ENCODE measurements at places on chromosomes 7 and 10.

DNA sequence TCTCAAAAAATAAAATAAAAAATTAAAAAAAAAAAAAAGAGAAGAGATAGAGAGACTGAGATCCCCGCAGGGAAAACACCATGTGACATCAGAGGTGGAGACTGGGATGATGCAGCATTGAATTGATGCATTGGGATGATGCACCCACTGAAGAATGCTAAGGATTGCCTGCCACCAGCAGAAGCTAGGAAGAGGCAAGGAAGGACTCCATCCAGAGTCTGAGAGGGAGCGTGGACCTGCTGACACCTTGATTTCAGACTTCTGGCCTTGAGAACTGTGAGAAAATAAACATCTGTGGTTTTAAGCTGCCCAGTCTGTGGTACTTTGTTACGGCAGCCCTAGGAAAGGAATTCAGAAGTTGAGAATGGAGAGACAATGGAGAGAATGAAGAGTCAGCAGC is 89.8 kb upstream of the PRPS1L1 start:
- no peak for DNase-seq

GRCh38 chr7:148481971-148482626 is 108.5 kb upstream of the C7orf33 start:
- no peak for DNase-seq

DNA sequence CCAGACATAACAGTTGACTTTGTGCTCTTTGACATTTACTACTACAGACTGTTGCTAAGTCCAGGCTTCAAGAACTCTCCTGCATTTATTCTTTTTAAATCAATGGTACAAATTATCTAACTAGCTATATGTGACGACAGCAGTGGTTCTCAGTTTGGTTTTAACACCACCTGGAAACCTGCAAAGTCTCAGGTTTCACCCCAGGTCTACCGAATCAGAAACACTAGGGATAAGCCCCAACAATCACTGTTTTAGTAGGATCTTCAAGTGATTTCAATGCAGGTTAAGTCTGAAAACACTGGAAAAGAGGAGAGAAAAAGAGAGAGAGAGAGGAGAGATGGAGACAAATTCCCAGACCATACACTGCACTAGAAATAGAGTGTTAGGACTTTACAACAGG is 519.0 kb downstream of the PCDH15 start:
- DNase-seq = no peak

- no peak for DNase-seq
Observed at GRCh38 chr7:125568799-125569198, 639.2 kb upstream of the POT1 start.

GRCh38 chr7:78558566-78558965 is 760.0 kb downstream of the PHTF2 start:
- peak; percentile 28 for DNase-seq

DNA sequence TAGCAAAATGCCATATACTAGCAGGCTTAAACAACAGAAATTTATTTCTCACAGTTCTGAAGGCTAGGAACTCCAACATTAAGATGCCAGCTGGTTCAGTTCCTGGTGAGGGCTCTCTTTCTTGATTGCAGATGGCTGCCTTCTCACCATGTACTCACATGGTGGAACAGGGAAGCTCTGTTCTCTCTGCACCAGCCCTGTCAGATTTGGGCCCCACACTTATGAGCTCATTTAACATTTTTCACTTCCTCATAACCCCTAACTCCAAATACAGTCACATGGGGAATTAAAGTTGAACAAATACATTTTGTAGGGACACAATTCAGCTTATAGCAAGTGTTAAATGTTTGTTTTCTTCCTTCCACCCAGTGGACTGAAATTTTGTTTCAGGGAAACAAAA is 218.6 kb upstream of the TAC1 start:
- DNase-seq = no peak

DNA sequence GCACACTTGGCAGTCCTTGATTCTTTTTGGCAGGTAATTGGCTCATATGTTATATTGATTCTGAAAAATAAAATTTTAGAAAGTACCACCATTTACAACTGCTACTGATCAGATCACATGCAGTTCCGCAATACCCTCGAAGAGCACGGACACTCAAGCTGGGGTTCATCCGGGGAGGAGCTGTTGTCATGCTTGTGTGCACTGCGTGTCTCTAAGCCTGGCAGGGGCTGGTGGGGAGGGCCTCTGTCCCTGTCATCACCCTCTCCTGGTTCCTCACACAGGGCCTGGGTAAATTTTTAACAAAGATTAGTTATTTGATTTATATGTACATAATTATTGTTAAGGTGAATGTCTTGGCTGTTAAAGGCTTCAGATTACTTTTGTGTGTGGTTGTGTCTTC is 45.2 kb downstream of the TRRAP start:
- no peak for DNase-seq

DNA sequence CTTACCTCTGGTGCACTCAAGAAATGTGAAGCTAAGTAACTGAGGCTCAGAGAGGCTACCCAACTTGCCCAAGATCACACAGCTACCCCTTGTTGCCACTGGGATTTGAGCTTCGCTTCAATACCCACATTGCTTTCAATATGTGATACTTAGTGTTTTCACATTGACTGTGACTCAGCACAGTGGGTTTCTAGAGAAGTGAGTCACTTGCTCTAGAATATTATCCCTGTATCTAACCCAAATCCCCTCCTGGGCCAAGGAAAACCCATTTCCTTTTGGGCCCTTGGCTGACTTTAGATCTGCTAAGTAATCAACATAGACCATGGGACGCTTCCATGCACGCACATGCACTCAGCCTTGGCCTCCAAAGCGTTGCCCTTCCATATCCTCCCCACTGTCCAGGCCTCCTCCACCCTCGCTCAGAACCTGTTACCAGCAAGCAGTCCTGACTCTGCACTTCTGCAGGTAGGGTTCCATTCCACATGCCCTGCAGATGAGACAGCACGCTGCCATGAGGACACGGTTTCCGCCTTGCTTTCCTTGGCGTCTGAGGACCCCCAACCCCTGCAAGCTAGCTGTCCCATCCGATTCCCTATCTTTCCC is 87.7 kb upstream of the CHST15 start:
- DNase-seq = no peak

- DNase-seq = no peak
Observed at GRCh38 chr10:59102394-59102793, 74.0 kb upstream of the PHYHIPL start.

DNA sequence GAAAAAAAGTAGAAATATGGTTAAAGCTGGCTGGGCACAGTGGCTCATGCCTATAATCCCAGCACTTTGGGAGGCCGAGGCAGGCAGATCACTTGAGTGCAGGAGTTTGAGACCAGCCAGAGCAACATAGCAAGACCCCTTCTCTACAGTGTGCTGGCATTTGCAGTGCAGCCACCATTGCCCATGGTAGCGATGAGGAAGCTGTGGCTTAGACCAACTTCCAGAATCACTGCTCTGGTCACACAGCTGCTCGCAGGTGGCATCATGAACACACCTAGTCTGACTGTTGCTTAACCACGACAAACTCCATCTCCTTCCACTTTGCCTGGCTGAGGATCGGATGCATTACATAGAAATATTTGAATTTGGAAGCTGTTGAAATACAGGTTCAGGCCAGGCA is 137.1 kb downstream of the CUX1 start:
- no peak for DNase-seq

DNA sequence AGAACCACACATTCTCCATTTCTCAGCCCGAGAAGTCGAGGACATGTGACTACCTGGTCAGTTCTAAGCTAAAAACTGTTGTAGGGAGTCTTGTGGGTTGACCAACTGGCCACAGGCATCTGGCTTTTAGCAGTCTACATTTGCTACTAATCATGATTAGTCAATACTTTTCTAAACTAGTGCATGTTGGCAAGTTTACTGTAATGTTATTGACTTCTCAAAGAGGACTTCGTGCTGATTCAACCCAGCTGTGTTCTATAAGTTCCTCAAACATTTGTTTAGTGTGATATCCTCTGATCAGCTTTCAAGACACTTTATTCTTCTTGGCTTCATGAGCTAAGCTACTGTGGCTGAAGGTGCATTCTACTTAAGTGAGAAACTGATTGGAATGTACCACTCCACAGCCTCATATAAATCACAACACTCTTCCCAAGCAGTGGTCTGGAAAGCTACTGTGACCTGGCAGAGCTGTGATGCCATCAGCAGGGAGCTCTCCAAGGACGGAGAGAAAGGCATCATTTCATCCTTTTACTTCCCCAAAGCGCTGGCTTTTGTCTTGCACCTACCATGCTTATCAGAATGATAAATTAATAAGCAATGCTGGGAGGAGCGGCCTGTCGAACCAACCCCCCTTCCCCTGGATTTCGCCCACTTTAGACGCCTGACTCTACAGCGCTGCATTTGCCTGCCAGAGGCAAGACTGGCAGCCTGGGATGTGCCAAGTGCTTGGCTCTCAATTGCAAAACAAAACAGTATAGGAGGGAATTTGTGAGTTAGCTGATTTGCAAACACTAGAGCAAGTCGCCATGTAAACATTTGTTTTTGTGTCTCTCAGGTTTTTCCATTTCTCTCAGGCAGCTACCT is 206.7 kb upstream of the PLXNA4 start:
- DNase-seq = no peak

GRCh38 chr7:117888627-117889026 is 15.4 kb upstream of the CTTNBP2 start:
- no peak for DNase-seq

GRCh38 chr7:134359787-134360432 is 43.2 kb upstream of the SLC35B4 start:
- no peak for DNase-seq

DNA sequence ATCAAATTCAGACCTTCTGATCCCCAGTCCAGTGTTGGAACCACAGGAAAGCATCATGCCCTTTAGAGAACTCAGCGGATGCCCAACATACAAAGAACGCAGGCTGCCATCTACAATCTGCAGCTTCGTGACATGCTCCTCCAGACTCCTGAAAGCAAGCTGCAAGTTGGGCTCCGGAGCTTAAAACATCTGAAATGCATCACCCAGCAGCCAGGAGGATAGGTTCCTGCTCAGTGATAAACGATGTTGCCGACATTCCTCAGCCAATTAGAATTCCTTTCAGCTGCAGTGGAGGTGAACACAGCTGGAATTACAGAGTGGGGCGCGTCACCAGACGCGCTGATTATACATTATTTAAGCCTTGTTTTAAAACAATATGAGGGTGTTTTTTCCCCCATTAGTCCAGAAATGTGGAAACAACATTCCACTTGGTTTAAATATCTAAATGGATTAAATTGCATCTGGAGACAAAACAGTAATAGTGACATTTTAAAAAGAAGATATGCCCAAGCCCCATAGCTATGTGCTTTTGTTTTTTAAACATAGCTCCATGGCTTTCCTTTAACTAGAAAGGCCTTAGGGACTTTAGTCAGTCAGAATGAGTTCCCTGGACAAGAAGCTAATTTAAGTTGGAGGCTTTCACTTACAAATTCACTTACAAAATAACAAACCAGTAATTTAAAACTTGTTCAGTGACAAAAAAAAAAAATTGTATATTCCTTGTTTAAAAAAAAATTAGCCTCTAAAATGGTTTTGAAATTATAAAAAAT is 6.3 kb downstream of the SMURF1 start:
- DNase-seq = no peak
